CD8-positive, alpha-beta T cell (primary cell): ENCODE measurements at places on chromosomes 7 and 10.
A peak's percentile ranks its signal among the peaks of the same experiment; 100 is the strongest.

- no peak for DNase-seq
Measured at GRCh38 chr7:128121711-128122530, 90.7 kb upstream of the LRRC4 start.

DNA sequence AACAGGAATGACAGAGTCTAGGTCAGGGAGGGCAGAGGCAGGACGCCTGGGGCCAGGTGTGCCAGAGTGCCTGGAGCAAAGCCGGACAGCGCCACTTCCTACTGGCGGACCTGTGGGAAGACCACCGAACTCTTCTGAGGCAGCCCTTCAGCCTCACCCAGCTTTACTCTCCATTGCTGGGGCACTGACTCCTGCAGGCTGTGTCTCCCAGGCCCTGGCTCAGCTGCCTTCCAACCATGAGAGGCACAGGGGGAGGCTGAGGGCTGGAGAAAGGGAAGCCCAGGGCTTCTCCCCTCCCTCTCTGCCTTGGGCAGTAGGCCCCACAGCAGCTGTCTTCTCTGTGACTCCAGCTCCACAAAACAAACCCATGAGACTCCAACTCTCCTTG lies 139.6 kb upstream of the UNC5B start:
- no peak for DNase-seq

DNA sequence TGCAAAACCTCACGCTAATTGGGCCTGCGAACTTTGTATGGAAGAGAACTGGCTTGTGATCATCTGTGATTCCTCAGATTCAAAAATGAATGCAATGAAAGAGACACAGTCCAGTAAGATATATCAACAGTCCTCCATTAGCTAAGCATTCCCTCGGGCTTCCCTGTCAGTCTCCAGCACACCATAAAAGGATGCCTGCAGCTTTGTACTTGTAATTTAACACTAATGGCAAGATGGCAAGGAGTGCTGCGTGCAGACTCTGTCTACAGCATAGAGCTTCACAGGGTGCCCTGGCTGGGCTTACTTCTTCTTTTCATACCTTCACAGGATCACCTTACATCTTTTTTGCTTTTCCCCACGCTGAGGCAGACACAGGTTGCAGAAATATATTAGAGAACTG lies 200.0 kb downstream of the GFRA1 start:
- no peak for DNase-seq

- DNase-seq: no peak
Measured at GRCh38 chr7:79217468-79217867, 236.0 kb downstream of the MAGI2 start.

DNA sequence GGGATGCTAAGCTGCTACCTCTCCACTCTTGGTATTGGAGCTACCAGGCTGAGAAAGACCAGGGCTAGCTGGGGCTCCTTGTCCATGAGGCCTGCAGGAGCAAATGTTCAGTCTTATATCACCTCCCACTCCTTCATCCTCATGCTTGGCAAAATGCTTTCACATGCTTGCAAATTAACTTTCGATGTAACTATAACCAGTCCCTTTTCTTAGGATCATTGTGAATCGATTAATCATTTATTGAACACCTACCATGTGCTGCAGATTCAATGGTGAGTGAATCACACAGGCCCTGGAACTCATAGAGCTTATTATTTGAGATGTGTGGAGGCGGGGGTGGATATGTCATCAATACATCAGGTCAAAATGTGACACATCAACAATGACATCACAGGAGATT lies 138.6 kb downstream of the EMX2 start:
- DNase-seq: no peak

GRCh38 chr7:22662556-22663356 lies 64.2 kb upstream of the IL6 start:
- no peak for DNase-seq

DNA sequence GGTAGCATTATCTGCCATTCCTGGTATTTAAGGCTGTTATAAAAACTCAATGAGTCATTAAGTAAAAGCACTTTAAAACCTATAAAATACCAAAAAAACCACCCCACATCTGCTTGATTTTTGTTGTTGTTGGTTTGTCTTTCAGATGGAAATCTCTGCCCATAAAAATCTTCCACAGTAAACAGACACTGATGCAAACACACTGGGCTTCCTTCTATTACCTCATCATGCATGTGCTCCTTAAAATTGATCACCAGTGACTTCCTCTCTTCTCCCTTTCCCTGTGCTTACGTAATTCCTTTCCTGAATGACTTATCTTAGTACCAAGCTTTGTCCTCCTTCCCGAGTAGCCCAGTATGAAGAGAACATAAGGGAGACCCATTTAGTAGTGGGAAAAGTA lies 167.2 kb downstream of the EVX1 start:
- DNase-seq: no peak

GRCh38 chr7:103073989-103074518 lies 542 bp downstream of the FBXL13 start:
- no peak for DNase-seq

GRCh38 chr7:157428554-157428945 lies 91.7 kb downstream of the DNAJB6 start:
- no peak for DNase-seq

- no peak for DNase-seq
Measured at GRCh38 chr7:42359946-42360345, 122.9 kb upstream of the GLI3 start.

DNA sequence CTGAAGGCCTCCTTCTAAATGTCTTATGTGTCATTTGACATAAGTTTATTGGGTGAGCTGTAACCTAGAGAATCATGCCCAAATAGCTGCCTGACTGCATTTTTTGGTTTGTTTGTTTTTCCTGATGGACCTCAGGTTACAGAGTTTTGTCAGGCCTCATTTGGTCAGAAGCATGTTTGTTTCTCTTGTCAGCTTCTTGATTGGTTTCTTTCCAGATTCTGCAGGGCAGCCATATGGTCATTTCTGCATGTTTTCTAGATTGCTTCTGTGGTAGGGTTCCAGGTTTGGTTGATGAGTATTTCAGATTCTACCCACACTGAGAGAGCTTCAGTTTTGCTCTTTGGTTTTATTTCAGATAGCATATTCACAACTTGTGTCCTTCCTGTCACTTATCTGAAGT lies 28.0 kb downstream of the GLCCI1 start:
- DNase-seq: no peak

GRCh38 chr10:101843032-101844021 lies at the start of gene KCNIP2:
Gene KCNIP2 (minus strand): TSS chr10:101843800. CDS start chr10:101843568, 232 bp downstream.
- DNase-seq: peak; percentile 76

GRCh38 chr10:49310460-49310859 lies 11.5 kb downstream of the C10orf71 start:
- no peak for DNase-seq

DNA sequence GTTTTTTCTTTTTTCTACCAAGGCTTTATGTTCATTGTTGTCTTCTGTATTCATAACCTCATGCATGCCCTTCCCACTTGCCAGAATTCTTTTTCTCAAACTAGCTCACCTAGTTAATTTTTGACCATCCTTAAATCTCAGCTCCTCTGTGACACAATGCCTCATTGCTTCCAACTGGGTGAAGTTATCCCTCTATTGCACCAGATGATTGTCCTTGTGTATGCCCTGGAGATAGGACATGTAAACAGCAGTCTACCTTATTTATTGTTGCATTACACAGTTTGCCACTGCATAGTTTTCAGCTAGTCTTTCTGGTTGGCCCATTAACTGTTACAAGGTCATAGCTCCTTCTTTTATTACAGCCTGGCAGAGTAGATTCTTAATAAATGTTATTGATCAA lies 763.1 kb upstream of the COBL start:
- DNase-seq: no peak

- no peak for DNase-seq
Measured at GRCh38 chr10:62037166-62037831, 135.8 kb downstream of the ARID5B start.

DNA sequence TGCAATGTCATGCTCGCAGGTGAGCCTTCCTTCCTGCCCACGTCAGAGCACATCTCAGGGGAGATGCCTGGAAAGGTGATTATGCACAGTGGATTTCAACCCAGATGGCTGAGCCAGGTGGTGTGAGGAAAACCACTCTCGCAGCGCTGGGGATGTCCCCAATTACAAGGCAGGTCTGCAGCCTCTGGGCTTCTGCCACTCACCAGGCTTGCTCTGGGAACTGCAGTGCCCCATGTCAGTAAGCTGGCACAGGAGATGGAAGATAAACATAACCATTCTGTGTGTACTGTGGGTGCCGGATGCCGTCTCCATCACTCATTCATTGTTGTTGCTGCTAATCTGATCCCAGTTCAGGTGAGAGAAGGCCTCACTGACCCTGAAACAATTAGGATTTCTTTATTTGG lies 222.9 kb upstream of the PITRM1 start:
- DNase-seq: no peak

GRCh38 chr7:27247452-27248426 lies 5.1 kb downstream of the EVX1 start:
- DNase-seq: no peak

- no peak for DNase-seq
Measured at GRCh38 chr7:139899328-139899955, 70.4 kb downstream of the TBXAS1 start.

DNA sequence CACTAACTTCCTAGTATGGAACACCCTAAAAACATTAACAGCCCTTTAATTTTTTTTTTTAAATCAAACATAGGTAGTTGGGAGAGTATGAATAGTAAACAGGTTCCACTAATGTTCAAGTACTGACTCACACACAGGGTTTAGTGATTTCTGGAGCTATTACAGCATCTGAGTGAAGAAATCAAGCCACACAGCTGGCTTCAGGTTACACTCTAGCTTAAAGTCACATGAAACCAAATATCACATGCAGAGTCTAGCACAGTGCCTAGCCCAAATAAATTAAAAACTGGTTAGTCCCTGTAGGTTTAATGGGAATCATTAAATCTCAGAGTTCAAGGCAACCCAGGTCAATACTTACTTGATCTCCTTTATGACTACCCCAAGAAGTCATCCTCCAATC lies 11.6 kb downstream of the PANK1 start:
- no peak for DNase-seq

DNA sequence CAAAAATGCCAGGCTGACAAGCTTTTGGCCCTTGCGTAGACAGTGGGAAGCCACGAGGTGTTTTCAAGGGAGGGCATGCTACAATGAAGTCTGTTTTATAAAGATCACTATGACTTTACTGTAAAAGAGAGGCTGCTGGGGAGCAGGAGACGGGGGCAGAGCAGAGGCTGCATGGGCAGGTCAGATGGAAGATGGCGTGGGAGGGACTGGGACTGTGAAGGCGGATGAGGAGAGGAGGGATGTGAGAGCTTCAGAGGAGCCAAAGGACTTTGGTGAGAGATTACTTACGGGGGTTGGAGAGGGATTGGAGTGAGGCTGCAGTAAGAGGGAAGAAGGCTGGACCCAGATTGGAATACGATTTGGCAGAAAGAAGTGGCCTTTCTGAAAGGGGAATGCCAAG lies 86.6 kb upstream of the PCBD1 start:
- DNase-seq: no peak

DNA sequence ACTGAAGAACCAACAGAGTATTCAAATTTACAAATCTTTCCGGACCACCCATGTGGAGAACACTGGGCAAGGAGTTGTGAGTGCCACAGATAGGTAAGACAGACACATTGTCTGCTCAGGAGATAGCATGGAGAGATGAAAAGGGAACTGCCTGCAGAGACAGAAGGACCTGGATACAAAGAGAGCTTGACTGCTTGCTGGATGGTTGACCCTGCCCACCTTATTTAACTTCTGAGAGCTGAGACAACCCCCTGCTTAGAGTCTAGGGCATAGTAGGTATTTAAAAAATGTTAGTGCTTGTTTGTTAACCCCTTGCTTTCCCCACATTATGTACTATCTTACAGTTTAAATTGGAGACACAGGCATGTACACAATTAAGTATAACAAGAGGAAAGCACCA lies 314.1 kb downstream of the THSD7A start:
- no peak for DNase-seq

DNA sequence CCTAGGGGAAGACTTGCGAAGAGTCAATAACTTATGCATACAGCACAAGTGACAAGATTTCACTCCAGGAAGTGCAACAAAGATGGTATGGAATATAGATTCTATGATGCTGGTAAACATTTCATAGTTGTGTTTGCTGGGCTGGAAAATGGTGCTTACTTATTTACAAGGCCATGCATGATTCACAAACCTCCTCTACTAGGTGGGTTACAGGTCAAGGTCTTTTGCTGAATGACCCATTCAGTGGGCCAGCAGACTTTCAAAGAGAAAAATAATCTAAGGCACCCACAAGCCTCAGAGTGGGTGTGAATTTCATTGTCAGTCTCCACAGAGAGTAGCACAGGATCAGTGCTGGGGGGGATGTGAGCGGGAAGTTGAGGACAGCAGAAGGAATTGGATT lies 378.5 kb downstream of the PLXNA4 start:
- no peak for DNase-seq

- DNase-seq: peak; percentile 41
Measured at GRCh38 chr7:106462365-106462859, 177.6 kb upstream of the NAMPT start.

GRCh38 chr7:100093054-100093453 lies 4.3 kb downstream of the COPS6 start:
- no peak for DNase-seq

GRCh38 chr10:119754936-119755335 lies 29.1 kb downstream of the INPP5F start:
- DNase-seq: no peak

GRCh38 chr10:2641028-2641427 lies 426.3 kb upstream of the PFKP start:
- no peak for DNase-seq

DNA sequence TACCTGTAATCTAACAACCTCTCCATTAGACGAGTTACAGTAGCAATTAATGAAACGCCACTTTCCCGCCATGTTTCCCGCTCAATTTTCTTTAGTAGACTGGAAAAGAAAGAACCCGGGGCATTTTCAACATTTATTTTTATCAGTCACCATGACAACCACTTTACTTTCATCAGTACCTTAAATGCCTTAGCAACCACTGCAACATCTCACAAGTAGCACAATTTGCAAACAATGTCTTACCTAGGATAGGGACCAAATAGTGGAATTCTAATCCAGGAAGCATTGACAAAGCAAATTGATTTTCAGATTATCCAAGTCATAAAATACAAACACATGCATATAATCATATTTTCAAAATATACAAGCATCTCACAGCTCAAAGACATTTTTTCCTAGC lies 221.6 kb upstream of the IMMP2L start:
- DNase-seq: no peak

- DNase-seq: peak; percentile 44
Measured at GRCh38 chr7:519484-520390, at the start of gene PDGFA. Gene PDGFA (minus strand): TSS chr7:519846. CDS start chr7:519001, 845 bp downstream.
